ENCODE measurements at places on chromosomes 1 and 21.

DNA sequence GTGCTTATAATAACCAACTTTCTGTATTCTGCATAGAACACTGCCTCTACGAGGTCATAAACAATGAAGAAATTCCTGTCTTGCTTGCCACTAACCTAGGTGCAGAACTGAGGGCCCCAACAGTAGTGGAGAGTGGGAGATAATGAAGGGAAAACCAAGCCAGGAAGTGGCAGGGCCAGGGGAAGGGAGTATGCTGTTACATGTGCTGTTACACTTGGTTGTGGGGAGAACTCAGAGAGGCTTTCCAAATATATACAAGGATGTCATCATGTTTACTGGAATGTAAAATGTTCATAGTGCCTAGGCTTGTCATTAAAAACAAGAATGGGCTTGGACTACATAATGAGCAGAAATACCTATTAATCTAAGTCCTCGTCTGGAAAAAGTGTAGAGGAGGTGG is 31.1 kb downstream of the NHLH2 start:
- no peak overlapping the region for H3K27ac ChIP-seq
- no peak for DNase-seq
- H3K36me3 ChIP-seq, result no peaks in the 10 kb centered on the region
- no peaks in the 10 kb centered on the region for H3K27me3 ChIP-seq

GRCh38 chr1:7010534-7011200 is 225.4 kb downstream of the CAMTA1 start:
- no peaks in the 10 kb centered on the region for H3K36me3 ChIP-seq
- no peak overlapping the region for H3K4me3 ChIP-seq
- DNase-seq, result no peak
- H3K27ac ChIP-seq, result no peak overlapping the region

- peak overlapping the region; percentile 20 for H3K27ac ChIP-seq
- H3K36me3 ChIP-seq, result no peaks in the 10 kb centered on the region
- peaks cover 16% of the 10 kb centered on the region for H3K4me1 ChIP-seq
- no peaks in the 10 kb centered on the region for H3K27me3 ChIP-seq
- DNase-seq, result no peak
These were observed 34.7 kb downstream of the WASF2 start for GRCh38 chr1:27455139-27455811.

DNA sequence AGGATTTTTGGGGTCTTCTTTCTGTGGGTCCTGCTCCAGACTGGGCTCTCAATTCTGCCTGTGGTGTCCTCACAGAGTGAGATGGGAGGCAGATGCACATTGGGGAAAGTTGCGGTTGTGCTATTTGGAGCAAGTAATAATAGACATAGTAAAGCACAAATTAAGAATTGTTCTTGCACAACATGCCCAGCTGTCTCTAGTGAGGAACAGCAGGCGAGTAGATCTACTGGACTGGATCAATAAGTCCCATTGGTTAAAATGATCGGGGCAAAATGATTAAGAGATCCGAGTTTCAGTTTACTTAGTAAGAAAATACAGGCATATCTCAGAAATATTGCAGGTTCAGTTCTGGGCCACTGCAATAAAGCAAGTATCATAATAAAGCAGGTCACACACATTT is 448.3 kb upstream of the PROX1 start:
- no peak for DNase-seq
- no peaks in the 10 kb centered on the region for H3K36me3 ChIP-seq
- no peak overlapping the region for H3K27ac ChIP-seq
- H3K4me1 ChIP-seq, result no peaks in the 10 kb centered on the region

DNA sequence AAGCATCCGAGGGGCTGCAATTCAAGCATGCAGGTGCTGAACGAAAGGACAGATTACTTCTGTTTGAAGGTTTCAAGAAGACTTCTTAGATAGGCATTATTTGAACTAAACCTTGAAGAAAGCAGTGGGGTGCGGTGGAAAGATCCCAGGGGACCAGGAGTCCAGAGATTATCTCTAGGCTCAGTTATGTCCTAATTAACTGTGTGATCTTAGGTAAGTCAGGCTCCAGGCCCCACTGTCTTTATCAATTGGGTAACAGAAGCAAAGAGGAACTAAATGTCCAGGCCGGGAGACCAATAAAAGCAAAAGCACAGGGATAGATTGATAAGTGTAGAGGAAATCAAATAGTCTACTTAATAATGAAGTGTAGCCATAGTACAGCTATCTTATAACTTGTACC is 72.9 kb upstream of the CDC42BPA start:
- no peak overlapping the region for H3K4me3 ChIP-seq
- no peaks in the 10 kb centered on the region for H3K27me3 ChIP-seq
- no peaks in the 10 kb centered on the region for H3K36me3 ChIP-seq
- H3K27ac ChIP-seq, result no peak overlapping the region
- H3K4me1 ChIP-seq, result 0 out of 2 replicates have a peak, but pooled peaks cover 1% of the 10 kb centered on the region
- no peak for DNase-seq
